Hippocampal formation (tissue), 2 donors: ENCODE measurements at places on chromosomes 11 and 22.

- no peak for DNase-seq
Measured at GRCh38 chr11:36278531-36279282, 10.5 kb downstream of the COMMD9 start.

DNA sequence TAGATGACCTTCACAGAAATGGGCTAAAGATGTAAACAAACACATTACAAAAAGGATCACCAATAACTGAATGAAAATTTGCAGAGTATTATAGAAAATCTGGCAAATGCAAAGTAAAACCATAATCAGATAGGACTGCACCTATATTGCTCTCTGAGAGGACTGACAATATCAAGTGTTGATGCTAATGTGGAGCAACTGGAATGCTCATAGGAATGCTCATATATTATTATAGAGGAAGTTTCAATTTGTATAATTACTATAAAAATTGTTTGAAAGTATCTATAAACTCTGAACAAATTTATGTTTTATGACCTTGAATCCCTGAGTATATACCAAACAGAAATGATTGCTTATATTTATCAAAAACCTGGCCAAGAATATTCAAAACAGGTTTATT is 18.4 kb upstream of the TEAD1 start:
- DNase-seq = no peak

DNA sequence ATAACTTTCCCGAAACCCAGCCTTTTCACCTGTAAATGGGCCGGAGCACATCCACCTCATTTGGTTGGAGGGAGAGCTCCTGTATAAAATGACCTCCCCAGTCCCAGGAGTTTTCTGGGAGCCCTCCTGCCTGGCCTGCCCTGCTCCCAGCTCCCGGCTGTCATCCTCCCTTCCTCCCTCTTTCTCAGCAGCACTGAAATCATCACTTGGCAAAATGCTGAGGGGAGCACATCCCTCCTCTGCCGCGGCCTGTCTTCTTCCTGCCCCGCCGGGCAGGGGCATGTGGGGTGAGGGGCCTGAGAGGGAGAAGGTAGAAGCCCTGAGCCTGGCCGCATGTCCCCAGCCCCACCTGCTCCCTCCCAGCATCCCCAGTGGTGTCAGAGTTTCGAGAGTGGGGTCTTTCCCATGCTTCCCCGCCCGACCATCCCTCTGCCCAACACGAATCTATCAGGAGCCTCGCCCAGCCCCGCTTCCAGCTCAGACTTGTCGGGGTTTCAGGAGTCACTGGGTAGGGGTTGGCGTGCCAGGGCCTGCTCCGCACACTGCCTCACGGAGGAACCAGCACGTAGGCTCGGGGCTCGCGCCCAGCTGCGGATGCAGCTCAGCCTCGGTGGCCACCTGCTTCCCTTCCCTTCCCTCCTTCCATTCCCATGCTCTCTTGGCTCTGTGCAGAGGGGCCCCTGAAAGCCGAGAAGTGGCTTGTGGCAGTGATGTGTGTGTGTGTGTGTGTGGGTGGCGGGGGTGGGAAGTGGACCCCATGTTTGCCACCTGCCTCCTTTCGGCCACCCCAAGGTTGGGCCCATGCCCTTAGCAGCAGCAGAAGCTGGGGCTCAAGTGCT is 37.1 kb downstream of the NECTIN1 start:
- no peak for DNase-seq

- DNase-seq = no peak
Measured at GRCh38 chr11:17395554-17395961, 7.1 kb upstream of the KCNJ11 start.

DNA sequence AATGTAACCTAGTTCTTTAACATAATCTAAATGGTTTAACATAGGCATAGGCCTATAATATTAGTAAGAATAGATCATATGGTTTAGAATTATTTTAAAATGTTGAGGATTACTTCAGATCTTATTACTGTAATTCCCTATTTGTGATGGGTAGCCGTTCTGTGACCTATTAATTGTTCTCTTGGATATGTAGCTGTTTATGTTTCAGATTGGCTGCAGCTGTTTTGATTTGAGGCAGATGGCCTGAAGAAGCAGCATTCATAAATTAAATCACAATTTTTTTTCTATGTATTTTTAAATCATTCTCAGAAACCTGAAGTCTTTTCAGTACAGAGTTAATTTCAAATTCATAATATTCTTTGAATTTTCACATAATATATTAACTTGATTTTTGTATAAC is 104.5 kb downstream of the PDE3B start:
- DNase-seq = no peak
